ENCODE measurements at places on chromosomes 3 and 15. TPM values are rescaled to one million over a fixed set of nuclear protein-coding genes. Genes with fewer than 3 reads are reported as not detected.

GRCh38 chr3:31188112-31188511, 293.7 kb upstream of the GADL1 start:
- no peak overlapping the region for H3K27ac ChIP-seq
- H3K4me3 ChIP-seq = no peak overlapping the region
- no peaks in the 10 kb centered on the region for H3K4me1 ChIP-seq

DNA sequence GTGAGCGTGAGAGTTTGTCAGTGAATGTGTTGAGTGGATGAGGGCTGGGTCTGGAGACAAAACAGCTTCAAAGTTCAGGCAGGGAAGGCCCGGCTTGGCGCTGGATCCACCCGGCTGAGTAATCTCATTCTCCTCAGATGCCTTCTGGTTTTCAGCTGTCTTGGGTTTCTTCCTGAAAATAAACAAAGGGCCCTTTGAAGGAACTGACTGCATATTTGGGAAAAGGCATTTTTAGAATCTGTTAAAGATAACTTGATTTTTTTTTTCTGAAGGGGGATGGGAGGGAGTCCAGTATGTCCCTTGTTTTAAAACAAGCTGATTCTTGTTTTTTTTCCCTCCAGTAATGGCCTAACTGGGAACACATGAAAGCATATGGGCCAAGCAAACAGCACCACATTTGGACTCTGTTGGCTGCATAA, 86.4 kb downstream of the TIGIT start:
- no peaks in the 10 kb centered on the region for H3K36me3 ChIP-seq
- H3K4me3 ChIP-seq = no peak overlapping the region
- peak; percentile 30 for DNase-seq
- H3K27me3 ChIP-seq = no peaks in the 10 kb centered on the region
- peak overlapping the region; percentile 6 for H3K27ac ChIP-seq

DNA sequence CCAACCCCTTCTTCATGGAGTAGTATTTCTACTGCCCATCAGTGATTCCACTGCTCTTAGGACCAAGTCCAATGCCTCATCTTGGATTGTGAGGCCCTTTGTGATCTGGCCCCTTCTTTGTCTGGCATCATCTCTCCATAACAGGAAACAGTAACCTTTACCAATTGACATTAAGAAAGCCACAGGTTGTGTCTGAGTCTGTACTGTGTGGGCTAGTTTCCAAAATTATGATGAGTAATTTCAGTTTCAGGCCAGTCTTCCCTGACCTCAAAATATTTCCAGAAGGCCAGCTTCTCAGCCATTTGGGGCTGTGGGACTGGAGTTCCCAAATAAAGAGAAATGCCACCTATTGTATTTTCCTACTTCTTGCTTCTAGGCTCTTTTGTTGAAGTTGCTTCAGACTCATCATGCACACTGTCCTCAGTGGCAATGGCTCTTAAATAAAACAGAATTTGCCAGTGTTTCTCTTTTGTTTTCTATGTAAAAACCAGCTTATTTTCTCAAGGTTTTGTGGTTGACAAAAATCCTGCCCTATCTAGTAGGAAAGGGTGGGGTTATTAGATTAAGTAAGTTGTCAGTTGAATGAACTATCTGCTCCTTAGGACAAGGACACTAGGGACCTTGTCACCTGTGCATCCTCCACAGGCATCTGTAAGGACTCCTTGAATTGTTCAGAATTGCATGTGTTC, 47.0 kb upstream of the ACKR4 start:
- H3K27ac ChIP-seq = no peak overlapping the region
- no peaks in the 10 kb centered on the region for H3K4me1 ChIP-seq
- DNase-seq = no peak
- no peaks in the 10 kb centered on the region for H3K27me3 ChIP-seq
- no peaks in the 10 kb centered on the region for H3K36me3 ChIP-seq

DNA sequence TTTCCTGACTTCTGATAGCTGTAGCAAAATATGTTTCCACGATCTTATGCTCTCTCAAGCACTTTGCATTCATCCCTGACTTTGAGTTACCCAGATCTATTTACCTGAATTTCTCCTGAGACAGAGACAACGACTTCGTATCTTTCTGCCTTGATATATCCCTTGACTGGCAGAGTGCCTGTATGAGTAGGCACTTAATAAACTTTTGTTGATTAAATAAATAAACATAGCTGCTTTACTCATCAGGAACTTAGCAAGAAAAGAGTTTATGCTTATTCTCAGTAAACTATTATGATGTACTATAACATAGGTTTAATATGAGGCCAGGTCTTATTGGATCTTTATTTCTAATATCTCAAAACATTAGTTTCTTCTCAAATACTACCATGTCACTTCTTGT, 85.6 kb upstream of the PHLDB2 start:
- DNase-seq = no peak
- no peaks in the 10 kb centered on the region for H3K4me1 ChIP-seq
- no peak overlapping the region for H3K4me3 ChIP-seq

DNA sequence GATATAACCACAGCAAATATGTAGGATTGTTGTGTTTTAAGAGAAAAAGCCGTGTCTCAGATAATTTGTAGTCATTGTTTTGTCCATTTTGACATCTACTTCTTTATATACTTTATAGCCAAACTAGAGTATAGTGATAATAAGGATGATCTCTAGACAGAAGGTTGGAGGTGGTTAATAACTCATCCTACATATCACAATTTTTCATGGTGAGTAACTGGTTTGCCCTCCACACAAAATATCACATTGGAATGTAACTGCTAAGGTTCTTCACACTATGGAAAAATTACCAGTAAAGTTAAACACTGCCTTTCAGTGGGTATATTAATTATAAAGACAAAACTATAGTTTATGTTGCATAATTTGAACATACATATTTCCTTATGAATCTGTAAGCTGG, 380.7 kb downstream of the LPP start:
- H3K27ac ChIP-seq = no peak overlapping the region
- H3K4me3 ChIP-seq = no peak overlapping the region
- no peaks in the 10 kb centered on the region for H3K27me3 ChIP-seq
- H3K36me3 ChIP-seq = no peaks in the 10 kb centered on the region
- no peaks in the 10 kb centered on the region for H3K4me1 ChIP-seq

DNA sequence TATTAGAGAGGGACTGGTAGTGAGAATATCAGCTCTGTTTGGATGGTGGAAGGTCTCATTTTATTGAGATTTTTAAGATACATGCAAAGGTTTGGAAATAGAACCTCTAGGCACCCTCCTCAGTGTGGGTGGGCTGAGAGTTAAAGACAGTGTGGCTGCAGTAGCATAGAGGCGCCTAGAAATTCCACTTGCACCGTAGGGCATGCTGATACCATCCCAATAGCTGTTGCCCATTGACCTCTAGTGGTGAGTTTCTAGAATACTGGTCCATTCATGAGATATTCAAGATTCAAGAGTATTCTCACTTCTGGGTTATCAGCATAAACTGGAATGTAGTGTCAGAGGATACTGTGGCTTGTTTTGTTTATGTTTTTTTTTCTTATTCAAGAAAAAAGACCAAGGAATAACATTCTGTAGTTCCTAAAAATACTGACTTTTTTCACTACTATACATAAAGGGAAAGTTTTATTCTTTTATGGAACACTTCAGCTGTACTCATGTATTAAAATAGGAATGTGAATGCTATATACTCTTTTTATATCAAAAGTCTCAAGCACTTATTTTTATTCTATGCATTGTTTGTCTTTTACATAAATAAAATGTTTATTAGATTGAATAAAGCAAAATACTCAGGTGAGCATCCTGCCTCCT, 87.2 kb downstream of the TGFBR2 start:
- DNase-seq = peak; percentile 47
- H3K4me3 ChIP-seq = no peak overlapping the region
- H3K27me3 ChIP-seq = no peaks in the 10 kb centered on the region
- no peaks in the 10 kb centered on the region for H3K36me3 ChIP-seq
- peaks cover 4% of the 10 kb centered on the region for H3K4me1 ChIP-seq

DNA sequence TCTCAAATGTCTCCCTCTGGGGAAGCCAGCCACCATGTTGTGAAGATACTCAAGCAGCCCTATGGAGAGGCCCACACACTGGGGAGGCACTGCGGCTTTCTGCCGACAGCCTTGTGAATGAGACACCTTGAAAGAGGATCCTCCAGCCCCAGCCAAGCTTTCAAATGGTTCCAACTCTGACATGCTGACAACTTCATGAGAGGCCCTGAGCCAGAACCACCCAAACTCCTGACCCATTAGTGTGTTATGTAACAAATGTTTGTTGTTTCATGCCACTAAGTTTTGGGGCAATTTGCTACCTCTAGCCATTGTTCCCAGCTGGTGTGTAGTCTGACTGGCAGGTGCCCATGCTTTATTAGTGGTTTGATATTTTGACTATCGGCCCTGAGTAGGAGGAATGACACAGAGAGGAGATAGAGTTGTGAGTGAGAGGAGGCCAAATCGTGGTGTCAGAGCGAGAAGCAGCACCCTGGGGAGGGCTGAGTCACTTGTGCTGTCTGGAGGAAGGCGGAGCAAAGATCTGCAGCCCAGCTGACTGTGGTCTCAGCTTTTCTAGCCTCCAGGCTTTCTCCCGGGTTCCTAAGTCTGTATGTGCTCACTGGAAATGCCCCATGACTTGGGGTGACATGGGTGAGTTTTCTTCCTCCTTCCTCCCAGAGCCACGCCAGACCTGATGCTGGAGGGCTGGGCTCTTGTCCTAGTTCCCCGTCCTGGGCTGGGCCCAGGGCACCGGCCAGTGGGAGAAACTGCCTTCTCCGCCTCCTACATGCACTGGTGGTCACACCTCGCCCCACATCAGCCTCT, 56.7 kb upstream of the BLM start:
- no peaks in the 10 kb centered on the region for H3K27me3 ChIP-seq
- no peaks in the 10 kb centered on the region for H3K4me1 ChIP-seq
- DNase-seq = peak; percentile 49
- no peak overlapping the region for H3K4me3 ChIP-seq
- peak overlapping the region; percentile 37 for H3K27ac ChIP-seq
- no peaks in the 10 kb centered on the region for H3K36me3 ChIP-seq

GRCh38 chr3:113802795-113803455, 35.7 kb upstream of the GRAMD1C start:
- no peak overlapping the region for H3K4me3 ChIP-seq
- no peaks in the 10 kb centered on the region for H3K4me1 ChIP-seq
- H3K27me3 ChIP-seq = no peaks in the 10 kb centered on the region
- no peak overlapping the region for H3K27ac ChIP-seq

DNA sequence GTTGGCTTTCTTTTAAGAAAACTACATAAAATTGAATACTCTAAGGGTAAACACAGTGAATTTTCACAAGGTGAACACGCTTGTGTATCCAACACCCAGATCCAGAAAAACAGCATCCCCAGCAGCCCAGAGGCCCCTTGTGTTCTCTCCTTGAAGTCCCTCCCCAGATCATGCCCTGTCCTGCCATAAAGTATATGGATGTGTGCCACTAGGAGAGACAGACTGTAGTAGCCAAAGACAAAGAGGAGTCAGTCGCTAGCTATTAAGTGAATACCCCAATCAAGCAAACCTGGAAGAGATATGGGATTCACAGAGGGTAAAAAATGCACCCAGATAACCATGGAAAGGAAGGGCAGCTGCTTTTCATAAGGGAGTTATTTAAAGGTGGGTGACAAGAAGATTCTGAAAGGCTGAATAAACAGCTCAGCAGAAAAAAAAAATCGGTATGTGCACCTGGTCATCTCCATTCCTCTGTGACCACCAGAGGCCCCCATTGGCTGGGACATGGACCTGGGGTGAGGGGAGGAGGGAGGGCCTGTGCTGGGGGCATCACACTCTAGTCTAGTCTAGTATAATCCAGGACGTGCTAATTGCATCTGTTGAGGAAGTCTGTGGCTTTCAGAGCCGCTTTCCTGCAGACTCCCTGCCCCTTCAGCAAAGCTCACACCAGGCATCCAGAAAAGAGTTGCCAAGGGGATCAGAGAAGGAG, 167.3 kb upstream of the NDN start:
- H3K4me3 ChIP-seq = no peak overlapping the region
- H3K27ac ChIP-seq = no peak overlapping the region
- DNase-seq = no peak
- H3K4me1 ChIP-seq = no peaks in the 10 kb centered on the region

DNA sequence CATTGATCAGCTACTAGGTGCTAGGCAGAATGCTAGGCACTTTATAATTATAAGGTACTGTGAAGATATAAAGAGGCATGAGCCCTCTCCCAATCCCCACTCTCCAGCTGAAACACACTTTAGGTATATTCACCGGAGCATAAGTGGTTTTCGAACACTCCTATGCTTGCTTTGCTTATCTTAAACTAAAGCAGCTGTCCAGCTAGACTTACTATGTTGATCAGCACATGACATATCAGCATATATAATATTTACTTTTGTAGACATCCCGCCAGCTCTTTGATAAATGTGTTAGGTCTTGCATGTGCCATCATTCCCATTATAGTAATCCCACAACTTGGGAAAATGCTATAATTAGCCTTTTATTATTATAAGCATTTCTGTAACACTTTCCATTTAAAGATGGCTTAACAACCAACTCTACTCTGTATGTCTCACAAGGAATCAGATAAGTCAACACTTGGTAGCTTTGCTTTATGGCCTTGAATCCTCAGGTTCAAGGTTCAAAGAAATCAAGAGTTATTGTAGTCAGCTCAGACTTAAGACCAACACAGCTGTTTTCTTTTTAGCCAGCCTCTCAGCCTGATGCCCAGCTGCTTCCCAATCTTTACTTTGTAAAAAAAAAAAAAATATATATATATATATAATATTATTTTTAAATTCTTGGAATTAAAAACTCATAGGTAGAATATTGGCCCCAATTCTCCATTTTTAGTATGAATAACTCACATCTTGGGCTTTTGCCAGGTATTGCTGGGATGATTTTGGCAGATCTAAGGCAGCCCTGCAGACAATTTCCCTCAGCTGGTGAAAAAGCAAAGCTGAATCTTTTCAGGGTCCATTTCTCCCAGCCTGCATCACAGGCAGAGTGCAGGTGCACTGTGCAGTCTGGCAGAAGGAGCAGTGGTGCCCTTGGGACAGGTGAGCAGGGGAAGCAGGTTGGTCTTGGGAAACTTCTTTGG, 104.2 kb downstream of the THRB start:
- DNase-seq = no peak
- no peaks in the 10 kb centered on the region for H3K27me3 ChIP-seq
- H3K27ac ChIP-seq = peak overlapping the region; percentile 30
- H3K4me1 ChIP-seq = peaks cover 17% of the 10 kb centered on the region
- H3K36me3 ChIP-seq = no peaks in the 10 kb centered on the region

DNA sequence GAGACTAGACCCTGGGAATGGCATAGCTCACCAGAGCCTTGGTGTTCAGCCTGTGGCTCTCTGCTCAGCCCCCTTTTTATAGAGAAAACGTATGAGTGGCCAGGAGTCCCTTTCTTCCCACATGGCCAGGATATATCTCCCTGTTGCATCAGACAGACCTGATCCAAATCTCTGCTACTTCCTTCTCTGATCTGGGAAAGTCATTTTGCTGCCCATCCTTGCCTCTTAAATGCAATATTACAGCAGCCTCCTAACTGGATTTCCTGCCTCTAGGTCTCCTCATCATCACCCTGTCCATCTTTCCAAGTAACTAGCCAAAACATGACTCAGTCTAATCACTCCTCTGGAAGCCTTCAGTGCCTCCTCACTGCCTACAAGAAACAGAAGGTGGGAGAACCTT, 42.9 kb downstream of the CTDSPL start:
- H3K4me3 ChIP-seq = no peak overlapping the region
- peaks cover 9% of the 10 kb centered on the region for H3K4me1 ChIP-seq
- H3K27me3 ChIP-seq = no peaks in the 10 kb centered on the region
- no peak overlapping the region for H3K27ac ChIP-seq
- no peaks in the 10 kb centered on the region for H3K36me3 ChIP-seq
- DNase-seq = no peak

The CTSH gene
- total RNA-seq = 34.4 TPM

The TMCO5A gene
- not detected for total RNA-seq

The CCDC12 gene
- total RNA-seq = 55.7 TPM
